ENCODE measurements at places on chromosomes 1 and 21.

DNA sequence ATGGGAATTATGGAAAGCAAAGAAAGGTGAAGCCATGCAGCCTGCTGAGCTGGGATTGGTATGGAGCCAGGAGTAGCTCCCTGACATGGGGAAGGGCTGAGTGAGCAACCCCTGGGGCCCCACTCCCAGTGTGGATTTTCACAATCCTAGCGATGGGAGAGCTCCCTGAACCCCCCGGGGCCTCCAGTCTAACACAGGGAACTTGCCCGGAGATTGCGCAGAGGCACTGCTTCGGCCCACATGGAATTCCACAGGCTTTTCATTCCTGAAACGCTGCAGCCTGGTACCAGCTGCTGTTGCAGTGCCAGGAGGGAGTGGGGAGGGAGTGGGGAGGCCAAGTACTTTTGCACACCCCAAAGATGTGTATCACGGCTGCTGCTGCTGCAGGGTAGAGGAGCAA lies 110.4 kb upstream of the C21orf91 start:
- no peak for DNase-seq

- no peak for DNase-seq
These were observed at the start of gene WNT4 for GRCh38 chr1:22143065-22144033. Gene WNT4 (minus strand): TSS chr1:22143097. CDS start chr1:22142922, 175 bp downstream.

DNA sequence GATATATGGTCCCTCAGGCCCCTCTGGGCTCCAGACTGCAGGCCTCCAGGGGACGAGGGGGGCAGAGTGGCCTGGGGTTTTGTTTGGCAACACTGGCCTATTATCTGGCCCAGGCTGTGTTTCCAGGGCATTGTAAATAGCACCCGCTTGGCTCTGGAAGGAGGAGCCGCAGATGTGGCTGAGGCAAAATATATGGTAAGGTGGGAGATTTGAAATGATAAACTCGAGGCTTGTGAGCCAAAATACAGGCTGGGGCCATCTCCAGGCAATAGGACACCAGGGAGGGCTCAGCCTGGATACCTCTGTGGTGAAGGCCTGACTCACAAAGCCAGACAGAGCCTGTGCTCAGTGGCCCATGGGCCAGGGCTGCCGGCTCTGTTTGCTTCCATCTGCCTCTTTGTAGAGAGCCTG lies 14.0 kb downstream of the NAV1 start:
- no peak for DNase-seq

DNA sequence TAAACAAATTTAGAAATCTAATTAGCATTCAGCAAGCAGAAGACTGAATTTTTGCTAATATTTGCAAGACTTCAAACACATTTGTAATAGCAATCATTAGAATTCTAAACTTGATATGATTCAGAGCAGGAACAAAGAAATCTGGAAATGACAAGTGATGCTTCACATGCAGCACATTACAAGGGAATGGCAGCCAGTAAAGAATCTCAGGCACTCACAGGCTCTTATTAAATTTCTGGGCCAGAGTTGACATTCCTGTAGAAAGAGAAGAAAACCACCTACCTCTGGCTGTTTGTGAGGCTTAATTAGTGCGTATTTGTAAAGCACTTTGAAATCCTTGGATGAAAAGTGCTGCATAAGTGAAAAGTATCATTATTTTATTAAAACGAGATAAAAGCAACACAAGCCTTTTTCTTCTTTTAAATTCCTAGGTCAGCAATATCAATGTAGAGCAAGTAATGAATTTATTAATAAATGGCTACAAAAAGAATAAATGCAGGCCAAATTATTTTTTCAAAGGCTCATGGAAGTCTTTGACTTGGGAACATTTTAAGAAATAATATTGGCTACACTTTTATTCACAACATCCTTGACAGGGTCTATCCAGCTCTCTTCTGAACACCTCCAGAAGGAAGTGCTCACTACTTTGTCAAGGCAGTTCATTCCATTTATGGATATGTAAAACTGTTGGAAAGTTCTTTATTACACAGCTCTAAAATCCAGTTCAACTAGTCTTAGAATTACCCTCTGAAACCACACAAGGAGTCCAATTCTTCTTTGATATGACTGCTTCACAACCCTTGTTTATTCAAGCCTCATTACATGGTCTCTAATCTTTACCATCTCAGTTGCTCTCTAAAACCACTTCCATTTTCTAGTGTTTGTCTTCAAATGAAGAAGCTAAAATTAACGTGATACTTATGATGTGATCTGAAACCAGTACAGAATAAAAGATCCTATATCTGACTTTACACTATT lies 32.1 kb upstream of the SCYL3 start:
- no peak for DNase-seq

- no peak for DNase-seq
These were observed 575.8 kb upstream of the PRMT6 start for GRCh38 chr1:106480629-106481028.

DNA sequence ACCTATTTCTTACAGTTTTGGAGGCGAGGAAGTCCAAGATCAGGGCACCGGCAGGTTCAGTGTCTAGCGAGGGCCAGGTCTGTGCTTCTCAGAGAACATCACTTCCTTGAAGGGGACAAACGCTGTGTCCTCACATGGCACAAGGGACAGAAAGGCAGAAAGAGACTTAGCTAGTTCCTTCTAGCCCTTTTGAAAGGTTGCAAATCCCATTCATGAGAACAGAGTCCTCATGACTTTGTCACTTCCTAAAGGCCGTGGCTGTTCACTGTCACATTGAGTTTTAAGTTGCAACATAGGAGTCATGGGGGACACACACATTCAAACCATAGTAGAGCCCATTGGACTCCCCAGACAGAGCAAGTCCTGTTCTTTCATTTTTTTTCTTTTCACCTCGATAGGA lies 27.4 kb downstream of the PER3 start:
- DNase-seq: no peak

Data from cortex of kidney (tissue), 1 donor.